GM12864 (cell line): ENCODE measurements at places on chromosomes 12 and 14.

DNA sequence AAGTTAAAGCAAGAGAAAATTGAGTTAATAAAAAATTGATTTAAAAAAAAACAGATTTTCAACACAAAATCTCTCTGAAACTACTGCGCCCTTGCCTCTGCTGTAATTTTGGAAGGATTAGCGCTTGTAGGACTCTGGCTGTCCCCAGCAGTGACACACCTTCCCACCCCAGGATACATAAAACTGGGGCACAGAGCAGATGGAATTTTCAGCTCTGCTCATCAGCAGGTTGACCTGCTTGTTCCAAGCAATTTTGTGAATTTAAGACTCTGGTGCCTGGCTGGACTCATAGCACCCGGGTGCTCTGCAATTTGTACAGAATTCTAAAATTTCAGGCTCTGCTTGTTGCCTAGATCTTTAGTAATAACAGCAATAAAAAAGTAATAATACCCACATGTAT, 257.8 kb upstream of the GARIN6 start:
- DNase-seq = no peak

DNA sequence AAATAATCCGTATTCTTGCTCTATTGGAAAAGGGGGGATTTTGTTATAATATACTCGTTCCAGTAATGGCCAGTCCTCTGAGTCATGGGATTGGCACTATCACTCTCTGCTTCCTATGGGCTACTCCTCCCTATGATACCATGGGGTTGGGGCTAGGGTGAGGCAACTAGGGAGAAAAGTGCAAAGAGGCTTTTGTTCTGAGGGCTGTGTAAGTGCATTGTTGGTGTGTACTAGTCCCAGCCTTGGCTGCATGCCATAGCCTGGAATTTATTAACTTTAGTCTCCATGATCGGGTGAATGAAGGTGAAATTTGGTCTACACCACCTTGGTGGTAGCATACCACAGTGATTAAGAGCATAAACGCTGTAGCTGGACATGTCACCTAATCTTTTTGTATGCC, 247.6 kb downstream of the RPAP3 start:
- no peak for DNase-seq

- DNase-seq = no peak
These were observed 10.8 kb downstream of the PIGH start for GRCh38 chr14:67589204-67589770.

DNA sequence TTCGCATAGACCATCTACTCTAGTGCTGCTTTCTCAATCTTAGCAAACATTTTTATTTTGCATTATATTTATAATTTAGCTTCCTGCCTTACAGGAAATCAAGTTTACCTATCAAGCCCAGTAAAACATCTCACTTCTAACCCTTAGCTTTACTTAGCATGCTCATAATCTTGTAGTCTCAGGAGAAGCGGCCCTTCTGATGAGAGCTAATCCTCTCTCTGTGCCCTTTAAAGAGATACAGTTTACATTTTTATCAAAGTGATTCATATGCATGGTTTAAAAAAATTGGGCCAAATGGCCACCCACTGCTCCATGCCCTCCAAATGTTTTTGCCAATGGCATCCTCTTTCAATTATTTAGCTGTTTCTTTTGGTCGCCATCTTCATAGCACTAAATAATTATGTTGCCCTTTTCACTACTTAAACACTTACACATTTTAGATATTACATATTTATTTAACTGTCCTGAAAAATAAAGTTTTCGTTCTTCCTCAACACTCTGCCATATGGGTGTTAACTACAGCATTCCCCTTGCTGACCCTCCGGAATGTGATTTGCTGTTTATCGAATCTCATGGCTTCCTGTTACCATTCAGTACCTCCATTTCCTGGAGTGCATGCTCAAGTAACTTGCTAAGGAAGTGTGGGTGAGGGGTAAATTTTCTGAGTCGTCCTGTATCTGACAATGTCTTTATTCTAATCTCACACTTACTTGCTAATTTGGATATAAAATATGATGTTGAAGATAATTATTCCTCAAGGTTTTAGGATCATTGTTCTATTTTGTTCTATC, 29.3 kb downstream of the YLPM1 start:
- no peak for DNase-seq

- no peak for DNase-seq
These were observed 59.1 kb upstream of the PCED1B start for GRCh38 chr12:47020211-47020821.

- no peak for DNase-seq
These were observed 644 bp downstream of the NAB2 start for GRCh38 chr12:57089271-57090245.

DNA sequence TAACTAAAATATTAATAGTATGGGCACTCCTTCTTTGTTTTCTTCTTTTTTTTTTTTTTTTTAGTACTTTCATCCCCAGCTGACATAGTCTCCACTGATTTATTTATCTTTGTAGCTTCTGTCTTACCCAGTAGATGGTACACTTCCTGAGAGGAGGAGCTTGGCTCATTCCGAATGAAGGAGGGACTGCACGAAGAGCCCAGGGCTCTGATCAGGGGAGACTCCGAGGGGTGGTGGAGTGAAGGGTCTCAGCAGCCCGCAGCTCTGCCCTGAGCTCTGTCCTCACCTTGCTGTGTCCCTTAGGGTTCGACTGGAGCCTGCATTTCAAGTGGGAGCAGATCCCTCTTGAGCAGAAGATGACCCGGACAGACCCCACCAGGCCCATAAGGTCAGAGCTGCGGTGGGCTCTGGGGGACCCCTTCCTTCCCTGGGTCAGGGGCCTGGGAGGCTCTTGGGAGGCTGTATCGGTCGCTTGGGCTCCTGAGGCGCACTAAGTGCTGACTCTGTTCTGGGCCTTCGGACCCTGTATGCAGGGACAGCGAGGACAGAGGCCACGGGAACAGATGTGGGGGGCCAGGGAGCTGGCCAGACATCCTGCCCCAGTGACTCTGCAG, 65.2 kb downstream of the ERH start:
- DNase-seq = no peak

DNA sequence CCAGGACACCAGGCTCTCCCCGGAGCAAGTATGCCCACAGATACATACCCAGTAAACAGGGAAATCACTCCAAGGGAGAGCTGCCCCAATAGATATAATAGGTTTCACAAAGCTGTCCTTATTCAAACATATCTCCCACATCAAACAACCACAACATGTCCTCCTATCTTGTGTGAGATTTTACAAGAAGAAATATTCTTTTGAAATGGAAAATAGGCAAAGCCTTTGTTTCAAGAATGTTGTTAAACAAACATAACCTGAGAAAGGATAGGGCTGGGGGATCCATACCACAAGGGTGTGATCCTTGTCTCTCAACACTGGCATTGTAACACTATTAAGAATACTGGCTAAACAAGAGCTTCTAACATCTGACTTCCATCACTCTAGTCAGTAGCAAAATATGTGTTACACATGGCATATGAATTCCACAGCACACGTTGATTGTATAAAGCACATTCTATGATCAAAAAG, 32.9 kb downstream of the LGR5 start:
- DNase-seq = no peak

DNA sequence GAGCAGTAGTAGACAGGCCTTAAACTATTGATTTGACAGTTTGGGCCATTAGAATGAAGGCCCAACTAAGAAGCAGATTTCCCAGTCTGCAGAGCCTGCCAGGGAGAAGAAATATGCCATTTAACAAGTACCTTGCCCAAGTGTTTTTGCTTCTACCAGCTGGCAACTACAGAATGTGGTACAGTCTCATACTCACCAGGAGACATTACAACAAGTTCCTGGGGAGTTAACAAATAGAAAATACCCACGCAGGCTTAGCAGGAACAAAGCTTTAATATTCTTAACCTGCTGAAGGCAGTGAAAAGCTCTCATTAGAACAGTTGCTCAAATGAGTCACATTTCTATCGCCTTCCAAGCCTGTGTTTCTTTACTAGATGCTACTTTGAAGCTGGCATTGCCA, 241.0 kb downstream of the TMEM117 start:
- no peak for DNase-seq

GRCh38 chr14:32421781-32422180, 92.7 kb downstream of the AKAP6 start:
- no peak for DNase-seq

DNA sequence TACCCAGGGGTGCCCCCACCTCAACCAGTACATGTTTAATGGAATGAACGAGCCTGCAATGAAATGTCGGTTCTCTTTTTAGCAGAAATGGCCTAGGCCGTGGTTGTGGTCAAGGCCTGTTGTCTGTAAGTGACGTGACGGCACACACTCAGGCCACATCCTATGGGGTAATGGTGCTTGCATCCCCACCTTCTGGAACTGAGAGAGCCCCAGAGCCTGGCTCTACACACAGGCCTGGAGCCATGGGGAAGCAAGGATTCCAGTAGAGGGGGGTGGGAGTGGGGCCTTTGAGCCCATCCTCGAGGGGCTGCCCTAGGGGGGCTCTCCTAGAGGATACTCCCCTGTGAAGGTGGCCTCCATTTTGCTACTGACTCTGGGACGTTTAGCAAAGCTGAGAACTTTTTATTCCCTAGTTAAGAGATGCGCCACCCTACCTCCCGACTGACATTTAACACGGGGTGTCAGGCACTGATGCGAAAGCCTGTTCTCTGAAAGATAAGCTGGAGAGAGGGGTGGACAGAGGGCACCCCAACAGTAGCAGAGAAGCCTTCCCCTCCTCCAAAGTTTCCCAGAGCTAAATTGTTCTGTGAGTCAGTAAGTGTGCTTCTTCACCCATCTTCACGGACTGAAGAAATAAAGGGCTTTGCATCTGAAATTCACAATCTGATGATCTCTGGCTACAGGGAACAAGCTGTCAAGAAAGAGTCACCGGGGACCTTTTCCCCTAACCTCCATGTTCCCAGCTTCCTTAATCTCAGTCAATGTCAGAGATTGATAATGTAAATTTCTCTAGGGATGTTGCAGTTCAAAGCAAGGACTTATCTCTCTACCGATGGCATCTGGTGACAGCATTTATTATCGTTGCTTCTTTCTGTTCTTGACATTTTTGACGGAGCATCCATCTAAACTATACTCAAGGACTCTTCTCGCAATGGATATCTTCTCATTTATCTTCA, 6.8 kb downstream of the RIN3 start:
- DNase-seq = no peak

DNA sequence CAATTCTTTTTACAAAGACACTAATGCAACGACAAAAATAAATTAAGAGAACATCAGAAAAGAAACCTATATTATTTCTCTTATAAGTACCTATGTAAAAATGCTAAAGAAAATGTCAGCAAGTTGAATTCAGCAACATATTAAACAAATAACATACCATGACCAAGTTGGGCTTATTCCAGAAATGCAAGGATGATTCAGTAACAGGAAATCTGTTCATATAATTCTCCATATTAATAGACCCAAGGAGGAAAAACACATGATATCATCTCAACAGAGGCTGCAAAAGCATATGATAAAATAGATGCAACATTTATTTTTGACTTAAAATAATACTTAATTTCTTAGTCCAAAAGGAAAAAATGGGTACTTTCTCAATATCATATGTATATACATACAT, 25.1 kb upstream of the GPHB5 start:
- no peak for DNase-seq

DNA sequence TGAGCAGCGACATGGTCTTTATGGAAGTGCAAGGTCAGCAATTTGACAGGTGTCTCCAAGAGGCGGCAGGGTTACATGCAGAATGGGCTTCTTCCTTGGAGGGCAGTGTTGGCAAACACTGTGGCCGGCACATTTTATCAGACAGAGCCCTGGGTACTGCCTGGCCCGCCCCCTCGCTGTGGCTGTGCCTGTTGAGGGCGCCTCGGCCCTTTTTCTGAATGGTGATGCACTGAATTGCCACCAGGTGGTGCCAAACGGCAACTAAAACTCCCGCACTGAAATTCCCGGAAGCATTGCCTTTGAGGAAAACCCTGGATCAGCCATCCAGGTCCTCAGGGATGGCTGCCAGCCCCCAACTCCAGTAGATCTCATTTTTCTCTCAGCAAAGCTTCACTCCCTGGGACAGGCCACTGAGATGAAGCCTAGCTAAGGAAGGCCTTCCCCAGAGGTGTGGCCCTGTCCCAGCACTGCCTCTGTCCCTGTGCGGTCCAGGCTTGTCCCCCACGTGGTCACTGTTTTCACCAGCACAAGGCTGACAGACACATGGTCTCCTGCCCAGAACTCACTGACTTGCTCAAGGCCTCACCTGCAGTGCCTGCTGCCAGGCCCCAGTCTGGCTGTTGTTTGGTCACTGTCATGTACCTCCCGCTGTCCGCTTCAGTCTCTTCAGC, 73.6 kb downstream of the TESC start:
- DNase-seq = no peak

DNA sequence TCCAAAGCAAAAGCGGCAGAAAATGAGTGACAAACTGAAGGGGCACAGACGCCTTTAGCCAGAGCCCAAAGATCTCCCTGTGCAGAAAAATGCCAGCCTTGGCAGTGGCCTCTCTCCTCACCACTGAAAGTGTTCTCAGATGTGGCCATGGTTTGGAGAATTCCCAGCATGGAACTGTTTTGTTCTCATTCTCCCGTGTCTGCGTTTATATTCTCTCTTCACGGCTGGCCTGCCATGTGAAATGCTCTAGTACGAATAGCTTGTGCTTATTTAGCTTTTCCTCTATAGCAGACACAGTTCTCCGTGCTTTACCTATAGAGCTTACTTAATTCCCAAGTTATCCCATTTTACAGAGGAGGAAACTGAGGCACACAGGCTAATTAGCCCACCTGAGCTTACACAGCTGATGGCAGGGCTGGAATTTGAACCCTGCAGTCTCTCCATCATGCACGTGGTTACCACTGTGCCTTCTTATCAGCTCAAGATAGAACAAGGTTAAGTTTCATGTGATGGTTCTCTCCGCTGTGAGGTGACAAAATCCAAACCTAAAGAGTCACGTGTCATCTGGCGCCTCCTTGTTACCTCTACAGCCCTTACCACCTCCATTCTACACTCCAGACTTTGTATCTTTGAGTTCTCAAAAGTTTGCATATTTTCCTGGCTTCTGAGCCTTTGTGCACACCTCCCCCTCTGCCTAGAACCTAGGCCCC, 141.6 kb downstream of the GCH1 start:
- no peak for DNase-seq

DNA sequence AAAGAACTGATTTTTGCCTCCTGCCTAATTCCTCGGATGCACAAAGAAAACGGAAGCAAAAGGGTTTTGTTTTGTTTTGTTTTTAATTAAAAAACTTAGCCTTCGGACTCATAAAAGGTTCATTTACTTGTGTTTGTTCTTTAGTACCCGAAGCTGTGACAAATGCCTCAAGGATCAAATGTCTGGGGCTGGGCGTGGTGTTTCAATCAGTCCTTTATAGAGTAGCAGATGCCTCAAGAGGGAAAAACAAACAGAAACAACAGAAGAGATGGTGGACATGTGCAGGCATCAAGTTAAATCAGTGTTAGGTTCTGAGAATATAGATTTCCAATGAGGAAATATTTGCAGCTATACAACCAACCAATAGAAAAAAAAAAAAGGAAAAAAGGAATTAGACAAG, 1.6 kb upstream of the WIF1 start:
- no peak for DNase-seq

DNA sequence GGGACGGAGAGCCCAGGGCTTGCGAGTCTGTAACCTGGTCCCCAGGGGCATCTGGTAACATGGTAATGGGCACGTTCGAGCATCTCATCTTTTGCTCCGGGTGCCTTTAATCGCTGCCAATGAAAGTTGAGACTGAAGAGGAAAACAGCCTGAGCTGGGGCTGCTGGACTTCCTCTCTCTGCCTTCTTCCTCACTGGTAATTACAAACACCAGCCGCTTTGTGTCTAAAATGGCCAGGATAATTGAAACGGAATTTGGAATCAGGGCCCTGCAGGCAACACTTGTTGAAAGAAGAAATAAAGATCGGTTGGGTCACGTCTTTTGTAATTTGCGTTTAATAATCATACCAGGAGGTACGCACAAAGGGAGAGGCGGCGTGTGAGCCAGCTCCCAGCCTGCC, 51.5 kb upstream of the GPATCH2L start:
- DNase-seq = no peak
